ENCODE measurements at places on chromosomes 11 and 22.
A peak's percentile ranks its signal among the peaks of the same experiment; 100 is the strongest.

DNA sequence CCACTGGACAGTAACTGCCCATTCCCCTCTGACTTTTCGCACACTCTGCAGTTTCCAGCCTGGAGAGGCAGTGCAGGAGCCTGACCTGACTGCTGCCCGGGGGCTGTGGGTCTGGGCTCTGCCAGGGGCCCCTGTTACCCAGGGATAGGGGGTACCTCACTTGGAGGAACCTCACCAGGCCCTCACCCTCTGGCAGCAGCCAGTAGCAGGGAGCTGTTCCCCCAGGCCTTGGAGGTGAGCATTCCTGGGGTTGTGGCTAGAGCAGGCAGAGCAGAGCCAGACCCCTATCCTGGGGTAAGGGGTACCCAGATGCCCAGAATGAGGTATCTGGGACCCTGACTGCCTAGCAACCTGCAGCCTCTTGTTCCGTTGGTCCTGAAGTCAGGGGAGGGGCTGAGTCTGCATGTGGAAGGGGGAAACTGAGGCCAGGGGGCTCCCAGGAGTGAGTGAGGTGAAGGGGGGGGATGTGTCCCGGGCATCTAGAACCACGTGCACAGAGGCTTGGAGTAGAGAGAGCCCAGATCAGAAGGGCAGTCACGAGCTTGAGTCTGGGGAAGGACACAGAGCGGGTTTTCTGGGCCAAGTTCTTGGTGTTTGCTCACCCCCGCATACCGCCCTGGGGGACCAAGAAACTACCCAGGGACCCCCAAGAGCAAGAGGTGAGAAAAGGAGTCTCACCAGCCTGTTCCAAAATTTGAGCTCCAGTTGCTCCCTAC lies 43.9 kb upstream of the ACCSL start:
- no peak for ATAC-seq

GRCh38 chr11:117701781-117702180 lies 95.2 kb downstream of the DSCAML1 start:
- no peak for ATAC-seq

DNA sequence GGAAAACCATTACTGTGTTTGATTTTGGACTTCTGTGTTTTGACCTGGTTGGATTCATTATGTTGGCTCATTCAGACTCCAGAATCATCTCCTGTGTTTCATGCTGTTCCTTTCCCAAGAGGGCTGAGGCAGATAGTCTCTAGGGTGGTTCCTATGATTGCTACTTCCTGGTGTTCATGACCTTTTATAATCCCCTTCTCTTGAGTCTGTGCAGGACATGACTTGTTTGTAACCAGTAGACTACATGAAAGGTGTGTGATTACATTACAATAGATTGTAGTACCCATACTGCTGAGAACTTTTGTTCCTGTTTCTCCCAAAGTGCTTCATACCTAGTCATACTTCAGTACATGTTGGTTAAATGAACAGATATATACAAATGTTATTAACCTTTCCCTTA lies 700.6 kb downstream of the METTL15 start:
- ATAC-seq: no peak

DNA sequence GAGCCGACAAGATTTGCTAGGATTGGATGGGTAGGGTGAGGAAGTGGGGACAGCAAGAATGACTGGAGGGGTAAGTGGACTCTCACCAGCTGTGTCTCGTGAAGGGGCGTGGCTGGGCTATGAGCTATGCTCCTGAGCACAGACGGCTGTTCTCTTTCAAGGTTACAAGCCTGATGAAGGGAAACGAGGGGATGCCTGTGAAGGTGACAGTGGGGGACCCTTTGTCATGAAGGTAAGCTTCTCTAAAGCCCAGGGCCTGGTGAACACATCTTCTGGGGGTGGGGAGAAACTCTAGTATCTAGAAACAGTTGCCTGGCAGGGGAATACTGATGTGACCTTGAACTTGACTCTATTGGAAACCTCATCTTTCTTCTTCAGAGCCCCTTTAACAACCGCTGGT lies 19.9 kb downstream of the F2 start:
- no peak for ATAC-seq

- peak; percentile 25 for ATAC-seq
Observed at GRCh38 chr11:126332221-126332711, 23.2 kb upstream of the ST3GAL4 start.

DNA sequence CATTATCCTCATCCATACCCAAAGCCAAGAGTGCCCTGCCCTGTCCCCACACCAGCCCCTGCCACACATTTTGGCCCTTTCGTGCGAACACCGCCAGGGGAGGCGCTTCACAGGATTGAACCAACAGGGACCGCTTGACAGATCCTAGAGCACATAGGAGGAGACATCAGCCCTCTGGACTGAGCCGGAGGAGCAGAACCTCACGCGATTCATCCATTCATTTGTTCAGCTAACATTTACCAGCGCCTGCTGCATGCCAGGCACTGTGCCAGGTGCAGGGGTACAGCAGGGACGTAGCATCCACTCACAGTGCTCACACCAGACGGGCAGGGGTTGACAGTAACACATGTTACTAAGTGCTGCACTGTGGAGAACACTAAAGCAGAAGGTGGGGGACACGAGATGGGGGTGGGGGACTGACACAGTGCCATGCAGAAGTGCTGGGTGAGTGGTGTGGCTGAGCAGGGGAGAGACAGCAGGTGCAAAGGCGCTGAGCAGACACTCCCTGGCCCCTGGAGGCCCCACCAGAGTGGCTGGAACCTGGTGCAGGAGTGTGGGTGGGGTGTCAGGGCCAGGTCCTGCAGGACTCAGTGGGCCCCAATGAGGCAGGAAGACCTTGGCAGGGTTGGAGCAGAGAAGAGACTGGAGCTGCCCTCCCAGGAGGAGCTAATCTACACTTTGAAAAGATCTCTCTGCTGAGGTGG lies 3.4 kb downstream of the GNAZ start:
- ATAC-seq: no peak

DNA sequence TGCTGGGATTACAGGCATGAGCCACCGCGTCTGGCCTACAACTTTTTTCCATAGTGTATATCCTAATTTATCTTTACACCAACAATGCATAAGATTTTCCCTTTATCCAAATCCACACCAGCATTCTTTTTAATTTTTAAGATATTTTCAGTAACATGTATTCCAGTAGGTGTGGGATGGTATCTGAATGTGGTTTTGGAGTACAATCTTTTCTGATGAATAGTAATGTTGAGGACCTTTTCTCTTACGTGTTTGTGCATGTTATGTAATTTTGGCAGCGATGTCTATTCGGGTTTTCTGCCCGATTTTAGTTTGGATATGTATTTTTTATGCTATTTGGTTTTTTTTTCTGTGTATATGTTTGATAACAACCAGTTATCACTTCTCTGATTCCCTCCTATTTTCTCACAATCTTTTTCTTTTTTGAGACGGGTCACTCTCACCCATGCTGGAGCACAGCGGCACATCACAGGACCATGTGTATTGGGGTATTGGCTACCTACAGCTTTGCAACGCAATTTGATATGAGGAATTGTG lies 114.6 kb upstream of the GRK3 start:
- no peak for ATAC-seq

DNA sequence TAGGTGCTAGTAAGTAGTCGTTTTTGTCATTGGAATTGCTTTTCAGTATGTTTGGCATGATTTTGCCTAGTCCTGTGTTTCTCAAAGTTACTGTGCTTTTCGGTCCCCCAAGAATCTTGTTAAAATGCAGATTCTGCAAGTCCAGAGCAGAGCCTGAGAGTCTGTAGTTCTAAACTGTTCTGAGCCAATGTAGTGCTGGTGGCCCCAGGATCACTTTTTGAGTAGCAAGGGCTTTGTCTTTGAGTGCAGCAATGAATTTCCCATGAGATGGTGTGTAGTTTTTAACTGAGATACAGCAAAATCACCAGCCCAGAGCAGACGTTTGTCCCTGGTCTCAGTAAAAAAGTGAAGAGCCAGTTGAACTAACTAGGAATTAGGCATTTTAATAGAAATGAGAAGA lies 122.4 kb downstream of the NCAM1 start:
- no peak for ATAC-seq

DNA sequence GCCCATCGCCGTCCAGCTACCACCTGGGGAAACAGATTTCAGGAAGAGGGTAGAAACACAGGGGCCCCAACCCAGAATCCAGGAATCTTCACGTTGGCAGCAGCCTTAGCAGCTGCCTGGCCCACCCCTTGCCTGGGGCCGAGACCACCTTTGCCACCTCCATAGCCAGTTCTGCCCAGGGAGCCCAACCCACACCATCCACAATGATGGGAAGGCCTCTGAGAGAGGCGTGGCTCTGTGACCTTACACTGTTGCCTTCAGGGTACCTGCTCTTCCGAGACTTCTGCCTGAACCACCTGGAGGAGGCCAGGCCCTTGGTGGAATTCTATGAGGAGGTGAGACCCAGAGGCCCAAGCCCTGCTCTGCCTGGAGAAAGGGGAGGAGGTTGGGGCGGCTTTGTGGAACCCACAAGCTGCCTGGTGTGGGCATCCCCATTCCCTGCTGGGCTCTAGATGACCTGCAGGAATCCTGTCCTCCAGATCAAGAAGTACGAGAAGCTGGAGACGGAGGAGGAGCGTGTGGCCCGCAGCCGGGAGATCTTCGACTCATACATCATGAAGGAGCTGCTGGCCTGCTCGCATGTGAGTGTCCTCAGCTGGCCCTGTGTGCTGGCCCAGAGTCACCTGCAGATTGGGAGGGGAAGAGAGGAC lies 10.0 kb upstream of the ANKRD13D start:
- no peak for ATAC-seq

DNA sequence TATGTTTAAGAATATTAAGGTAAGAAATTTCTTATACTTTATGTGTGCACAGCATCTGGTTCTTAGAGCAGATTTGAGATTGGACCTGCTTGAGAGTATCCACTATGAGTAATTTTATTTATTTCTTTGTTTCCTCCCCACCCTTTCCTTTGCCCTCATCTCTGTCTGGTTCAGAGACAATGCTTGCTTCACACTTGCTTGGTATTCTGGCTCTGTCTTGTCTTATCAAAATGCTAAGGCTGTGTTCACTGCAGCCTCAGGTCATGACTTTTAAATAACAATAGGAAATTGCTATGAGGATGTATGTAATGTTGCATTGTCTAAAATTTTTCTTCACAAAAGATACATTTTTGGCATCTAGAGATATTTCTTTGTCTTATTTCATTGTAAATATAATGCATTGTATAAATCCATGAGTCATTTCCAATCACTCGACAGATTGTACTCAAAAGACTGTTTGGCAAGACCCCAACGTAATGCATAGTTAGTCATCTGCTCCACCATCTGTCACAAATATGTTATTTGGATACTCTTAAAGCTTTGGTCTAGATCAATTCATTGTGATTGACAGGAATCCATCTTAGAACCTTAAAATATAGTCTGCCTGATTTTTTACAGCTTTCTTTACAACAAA lies 395.7 kb downstream of the AASDHPPT start:
- peak; percentile 42 for ATAC-seq

Measured in motor neuron (in vitro differentiated cells).